Hindlimb muscle (tissue), 1 donor: ENCODE measurements at places on chromosomes 5 and 9. TPM values are rescaled to one million over a fixed set of nuclear protein-coding genes. Genes with fewer than 3 reads are reported as not detected.

DNA sequence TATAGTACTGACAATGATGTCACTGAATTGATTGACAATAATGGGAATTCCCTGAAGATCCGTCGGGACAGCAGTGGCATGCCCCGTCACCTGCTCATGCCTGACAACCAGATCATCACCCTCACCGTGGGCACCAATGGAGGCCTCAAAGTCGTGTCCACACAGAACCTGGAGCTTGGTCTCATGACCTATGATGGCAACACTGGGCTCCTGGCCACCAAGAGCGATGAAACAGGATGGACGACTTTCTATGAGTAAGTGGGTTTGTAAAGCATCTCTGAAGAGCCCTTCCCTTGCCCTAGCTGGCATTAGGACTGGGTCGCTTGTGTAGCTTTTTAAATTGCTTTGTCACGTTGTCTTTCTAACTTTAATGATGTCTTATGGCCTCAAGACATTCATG is 72.7 kb upstream of the WWC1 start:
- no peak for DNase-seq

DNA sequence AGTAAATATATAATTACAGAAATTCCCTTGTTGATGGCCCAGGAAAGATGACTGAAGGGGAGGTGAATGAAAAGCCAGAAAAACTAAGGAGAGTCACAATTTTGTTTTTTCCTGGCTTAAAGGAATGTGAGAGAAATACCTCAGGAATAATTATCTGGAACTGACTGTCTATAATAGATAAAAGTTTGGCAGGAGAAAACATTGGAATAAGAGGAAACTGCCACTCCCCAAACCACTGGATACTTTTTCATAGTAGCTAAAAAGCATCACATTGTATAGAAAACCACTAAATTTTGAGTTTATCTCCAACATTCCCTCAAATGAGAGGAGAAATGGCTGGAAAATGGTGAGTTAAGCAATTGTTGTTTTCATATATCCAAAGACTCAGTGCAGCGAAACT is 326.0 kb downstream of the NPR3 start:
- DNase-seq = no peak

Gene IL31RA
- 0.54 TPM for polyA plus RNA-seq

Gene JAKMIP2
- 1.3 TPM for polyA plus RNA-seq

Gene BTNL8
- not detected for polyA plus RNA-seq

GRCh38 chr5:32233696-32234447 is 59.8 kb upstream of the GOLPH3 start:
- DNase-seq = no peak

Gene CAMLG
- polyA plus RNA-seq = 43.7 TPM

Gene RMRP
- polyA plus RNA-seq = not detected

- no peak for DNase-seq
Measured at GRCh38 chr5:123164054-123164453, 75.0 kb downstream of the PRDM6 start.

- DNase-seq = no peak
Measured at GRCh38 chr9:31168161-31168560, 1216.3 kb upstream of the ACO1 start.

Gene FOXD4L5
- polyA plus RNA-seq = 1.1 TPM

Gene LHX6
- 7.7 TPM for polyA plus RNA-seq

DNA sequence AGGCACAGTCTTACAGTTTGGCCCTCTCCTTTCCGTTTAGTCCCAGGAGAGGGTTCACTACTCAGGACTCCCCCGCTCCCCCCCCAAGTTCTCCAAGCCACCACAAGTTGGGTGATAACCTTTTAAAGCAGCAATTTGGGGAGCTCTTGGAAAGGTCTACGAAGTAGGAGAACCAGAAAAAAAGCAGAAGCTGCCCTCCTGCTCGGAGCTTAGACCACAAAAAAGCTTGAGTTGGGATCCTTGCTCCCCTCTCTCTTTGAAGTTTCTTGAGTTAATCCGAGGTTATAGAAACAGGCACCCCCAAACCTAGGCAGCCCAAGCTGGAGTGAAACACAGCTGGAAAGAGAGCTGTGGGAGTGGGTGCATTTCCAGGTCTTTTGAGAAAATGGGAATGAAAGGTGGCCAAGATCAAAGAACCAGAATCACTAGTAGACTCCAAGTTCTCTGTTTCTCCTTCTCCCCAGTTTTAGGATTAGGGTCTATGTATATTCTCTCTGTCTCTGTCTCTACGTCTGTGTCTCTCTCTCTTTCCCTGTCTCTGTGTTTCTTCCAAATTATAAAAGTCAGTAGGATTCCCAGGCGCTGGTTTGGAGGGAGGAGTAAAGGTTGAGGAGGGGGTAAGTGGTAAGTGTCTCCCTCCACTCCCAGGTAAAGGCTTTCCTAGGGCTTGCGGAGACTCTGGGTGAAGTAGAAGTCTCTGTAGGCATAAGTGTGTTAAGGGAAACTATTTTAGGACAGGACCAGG is 2.8 kb downstream of the LHX2 start:
- no peak for DNase-seq

Gene PAEP
- polyA plus RNA-seq = not detected

Gene TMEM215
- polyA plus RNA-seq = 1.4 TPM

DNA sequence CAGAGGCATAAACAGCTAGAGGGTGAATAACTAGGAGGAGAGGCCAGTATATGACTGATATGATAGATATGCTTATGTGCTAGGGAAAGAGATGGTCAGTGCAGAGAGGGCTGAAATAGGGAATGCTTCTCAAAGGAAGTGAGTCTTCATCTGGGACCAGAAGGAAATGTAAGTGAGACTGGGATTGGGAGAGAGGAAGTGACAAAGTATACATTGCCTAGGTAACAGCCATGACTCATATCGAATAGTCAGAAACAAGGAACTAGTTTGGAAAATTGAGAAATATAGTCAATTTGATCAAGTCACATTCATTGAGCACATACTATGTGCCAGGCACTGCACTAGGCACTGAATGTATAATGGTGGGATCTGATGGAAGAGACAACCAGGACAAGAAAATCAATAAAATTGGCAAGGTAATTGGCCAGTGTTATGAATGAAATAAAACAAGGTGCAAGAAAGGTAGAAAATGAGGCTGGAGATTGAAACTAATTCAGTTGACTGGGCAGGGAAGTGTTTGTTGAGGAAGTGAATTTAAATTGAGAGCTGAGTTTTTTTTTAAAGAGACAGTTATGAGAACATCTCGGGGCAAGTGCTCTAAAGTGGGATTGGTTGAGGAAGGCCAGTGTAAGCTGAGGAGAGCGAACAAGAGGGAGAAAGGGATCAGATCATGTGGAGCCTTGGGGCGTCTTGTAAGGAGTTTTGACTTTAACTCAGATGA is 4.3 kb downstream of the ERAP2 start:
- DNase-seq = no peak

- no peak for DNase-seq
Measured at GRCh38 chr5:14110680-14111079, 32.5 kb upstream of the TRIO start.

DNA sequence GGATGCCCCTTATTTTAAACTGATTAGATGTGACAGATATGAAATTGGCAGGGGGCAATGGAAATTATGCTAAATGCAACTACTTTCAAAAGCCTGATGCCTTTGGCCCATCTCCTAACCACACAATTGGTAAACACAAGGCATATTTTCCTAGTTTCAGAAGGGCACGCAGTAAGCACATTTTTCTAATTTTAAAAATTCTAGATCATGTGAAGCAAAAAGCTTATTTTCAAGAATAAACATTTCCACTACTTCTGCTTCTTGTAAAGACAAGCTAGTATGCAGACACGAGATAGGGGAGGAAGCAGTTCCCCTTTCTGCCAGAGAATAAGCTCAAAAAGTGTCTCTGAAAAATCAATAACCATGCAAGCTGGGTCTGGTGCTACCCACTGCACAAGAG is 67.7 kb downstream of the ABCA1 start:
- no peak for DNase-seq

DNA sequence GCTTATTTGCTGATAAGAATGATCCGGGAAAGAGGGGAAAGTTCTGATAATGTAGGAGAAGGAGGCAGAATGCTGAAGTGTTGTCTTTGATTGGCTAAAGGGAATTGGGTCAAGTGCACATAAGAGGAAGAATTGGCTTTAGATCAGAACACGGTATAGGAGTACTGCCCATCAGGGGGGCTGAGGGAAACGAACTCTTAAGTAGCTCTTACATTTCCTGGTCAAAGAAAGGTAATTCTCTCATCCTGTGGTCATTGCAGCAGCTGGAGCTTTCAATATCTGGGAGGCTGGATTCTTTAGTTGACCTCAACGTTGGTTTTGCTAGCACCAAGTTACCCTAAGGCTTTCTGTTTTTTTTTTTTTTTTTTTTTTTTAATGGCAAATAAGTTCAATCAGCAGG is 178.7 kb upstream of the NR3C1 start:
- no peak for DNase-seq

DNA sequence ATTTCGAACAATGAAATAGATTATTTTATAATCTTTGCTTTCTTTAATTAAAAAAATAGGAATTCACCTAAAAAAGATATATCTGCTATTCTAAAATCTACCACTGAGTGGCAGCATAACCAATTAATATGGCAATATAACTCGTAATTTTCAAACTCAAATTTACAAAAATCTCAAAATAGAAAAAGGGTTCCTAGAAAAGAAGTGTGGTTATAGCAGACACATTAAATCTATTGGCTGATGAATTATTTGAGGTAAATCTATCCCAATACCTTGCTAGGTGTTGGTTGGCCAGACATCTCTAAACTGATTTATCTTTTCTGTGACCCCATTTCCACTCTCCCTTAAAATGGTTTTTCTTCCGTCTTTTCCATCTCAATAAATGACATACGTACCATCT is 30.2 kb upstream of the NRG2 start:
- DNase-seq = no peak

Gene LOX
- 41.1 TPM for polyA plus RNA-seq

Gene GMCL2
- not detected for polyA plus RNA-seq

Gene SEC61B
- polyA plus RNA-seq = 70.1 TPM

Gene LHX3
- polyA plus RNA-seq = not detected

Gene ZNF300
- polyA plus RNA-seq = 8.8 TPM

GRCh38 chr5:168076561-168076991 is 214.9 kb upstream of the WWC1 start:
- DNase-seq = no peak

- DNase-seq = no peak
Measured at GRCh38 chr9:33318781-33319180, 28.5 kb downstream of the NFX1 start.

- DNase-seq = no peak
Measured at GRCh38 chr5:131180407-131180806, 9.7 kb downstream of the LYRM7 start.

GRCh38 chr9:35374910-35375309 is 115.0 kb upstream of the RUSC2 start:
- DNase-seq = no peak

- DNase-seq = no peak
Measured at GRCh38 chr9:8143677-8144076, 344.1 kb upstream of the DMAC1 start.
